ENCODE measurements at places on chromosomes 11 and 22.

- peak; percentile 3 for DNase-seq
Measured at GRCh38 chr11:90134478-90135003, at the start of gene NAALAD2. Gene NAALAD2 (plus strand): TSS chr11:90134663. CDS start chr11:90134759, 96 bp downstream.

DNA sequence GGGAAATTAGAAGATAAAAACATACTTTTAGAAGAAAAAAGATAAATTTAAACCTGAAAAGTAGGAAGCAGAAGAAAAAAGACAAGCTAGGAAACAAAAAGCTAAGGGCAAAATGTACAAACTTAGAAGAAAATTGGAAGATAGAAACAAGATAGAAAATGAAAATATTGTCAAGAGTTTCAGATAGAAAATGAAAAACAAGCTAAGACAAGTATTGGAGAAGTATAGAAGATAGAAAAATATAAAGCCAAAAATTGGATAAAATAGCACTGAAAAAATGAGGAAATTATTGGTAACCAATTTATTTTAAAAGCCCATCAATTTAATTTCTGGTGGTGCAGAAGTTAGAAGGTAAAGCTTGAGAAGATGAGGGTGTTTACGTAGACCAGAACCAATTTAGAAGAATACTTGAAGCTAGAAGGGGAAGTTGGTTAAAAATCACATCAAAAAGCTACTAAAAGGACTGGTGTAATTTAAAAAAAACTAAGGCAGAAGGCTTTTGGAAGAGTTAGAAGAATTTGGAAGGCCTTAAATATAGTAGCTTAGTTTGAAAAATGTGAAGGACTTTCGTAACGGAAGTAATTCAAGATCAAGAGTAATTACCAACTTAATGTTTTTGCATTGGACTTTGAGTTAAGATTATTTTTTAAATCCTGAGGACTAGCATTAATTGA lies 1.0 kb downstream of the MALAT1 start:
- DNase-seq: no peak

GRCh38 chr11:57787006-57787604 lies 25.5 kb downstream of the CTNND1 start:
- DNase-seq: no peak

- no peak for DNase-seq
Measured at GRCh38 chr22:50622723-50623327, 5.1 kb downstream of the ARSA start.

GRCh38 chr11:123351375-123351774 lies 78.7 kb upstream of the GRAMD1B start:
- no peak for DNase-seq

DNA sequence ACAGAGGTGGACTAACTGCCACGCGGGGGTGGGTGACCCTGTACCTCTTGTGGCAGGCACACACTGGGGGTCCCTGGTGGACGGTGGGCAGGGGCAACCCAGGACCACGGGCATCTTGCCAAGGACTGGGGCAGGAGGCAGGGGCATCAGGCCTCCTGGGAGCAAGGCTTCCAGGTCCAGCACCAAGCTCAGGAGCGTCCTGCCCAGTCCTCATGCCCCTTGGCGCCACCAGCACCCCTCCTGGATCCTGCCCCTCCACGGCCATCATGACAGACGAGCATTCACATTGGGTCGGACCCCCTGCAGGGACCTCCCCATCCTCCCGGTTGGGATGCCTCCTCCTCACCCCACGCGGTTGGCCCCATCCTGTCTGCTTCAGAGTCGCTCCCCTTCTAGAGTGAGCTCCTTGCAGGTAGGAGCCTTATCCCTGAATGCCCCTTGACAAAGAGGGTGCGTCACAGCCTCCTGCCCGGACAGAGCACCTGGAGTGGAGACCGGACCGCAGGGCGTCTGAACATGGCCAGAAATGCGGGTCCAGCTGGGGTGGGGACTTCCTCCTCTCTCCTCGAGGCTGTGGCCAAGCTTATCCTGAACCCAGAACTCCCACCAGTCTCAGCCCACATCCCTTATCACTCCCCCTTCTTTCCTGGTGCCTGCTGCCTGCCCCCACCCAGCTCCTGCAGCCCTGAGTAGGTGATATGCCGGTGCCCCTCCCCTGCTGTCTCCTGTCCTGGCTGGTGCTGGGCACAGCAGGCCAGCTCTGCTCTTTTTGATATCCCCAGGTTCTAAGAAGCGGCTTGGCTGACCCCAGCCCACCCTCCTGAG lies 40.3 kb downstream of the IGF2 start:
- no peak for DNase-seq

DNA sequence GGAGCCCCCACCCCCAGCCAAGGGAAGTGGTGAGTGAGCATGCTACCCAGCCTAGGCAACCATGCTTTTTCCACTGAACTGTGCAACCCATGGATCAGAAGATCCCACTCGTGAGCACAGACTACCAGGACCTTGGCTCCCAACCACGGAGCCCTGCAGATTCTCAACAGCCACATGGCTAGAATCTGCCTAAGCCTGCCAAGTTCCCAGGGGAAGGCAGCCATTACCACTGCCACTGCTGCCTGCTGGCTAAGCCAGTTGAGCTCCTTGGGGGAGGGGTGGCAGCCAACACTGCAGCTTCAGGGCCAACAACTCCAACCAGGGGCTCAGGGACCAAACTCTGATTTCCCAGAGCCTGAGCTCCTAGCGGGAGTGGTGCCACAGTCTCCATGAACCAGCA lies 195.8 kb downstream of the DLG2 start:
- DNase-seq: no peak

GRCh38 chr11:27696115-27696514 lies 4.1 kb downstream of the BDNF start:
- DNase-seq: no peak

- no peak for DNase-seq
Measured at GRCh38 chr11:100632941-100633452, 54.1 kb upstream of the ARHGAP42 start.

DNA sequence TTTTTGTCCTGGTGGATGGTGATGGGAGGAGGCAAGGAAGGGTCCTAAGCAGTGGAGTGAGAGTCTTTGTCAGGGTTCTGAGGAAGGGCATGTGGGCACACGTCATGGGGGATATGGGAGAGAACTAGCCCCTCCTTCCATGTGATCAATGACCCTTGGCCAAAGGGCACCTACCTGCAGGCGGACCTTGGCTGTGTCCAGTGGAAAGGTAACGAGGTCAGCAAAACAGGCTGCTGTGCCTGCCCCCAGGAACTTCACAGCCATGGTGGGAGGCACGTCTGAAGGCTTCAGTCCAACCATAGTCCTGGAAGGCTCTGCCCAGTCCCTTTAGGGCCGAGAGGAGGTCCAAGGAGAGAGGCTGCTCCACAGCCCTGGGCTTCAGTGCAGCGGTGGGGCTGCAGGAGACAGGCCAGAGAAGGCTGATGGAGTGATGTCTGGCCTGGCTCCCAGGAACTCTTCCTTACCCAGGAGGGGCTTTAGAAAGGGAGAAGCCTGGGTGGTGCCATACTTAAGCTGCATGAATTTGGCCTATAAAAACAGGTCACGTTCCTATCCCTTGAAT lies 2.1 kb downstream of the UCP3 start:
- no peak for DNase-seq
